AML-193 (cell line): ENCODE measurements at places on chromosomes 6 and 20.

DNA sequence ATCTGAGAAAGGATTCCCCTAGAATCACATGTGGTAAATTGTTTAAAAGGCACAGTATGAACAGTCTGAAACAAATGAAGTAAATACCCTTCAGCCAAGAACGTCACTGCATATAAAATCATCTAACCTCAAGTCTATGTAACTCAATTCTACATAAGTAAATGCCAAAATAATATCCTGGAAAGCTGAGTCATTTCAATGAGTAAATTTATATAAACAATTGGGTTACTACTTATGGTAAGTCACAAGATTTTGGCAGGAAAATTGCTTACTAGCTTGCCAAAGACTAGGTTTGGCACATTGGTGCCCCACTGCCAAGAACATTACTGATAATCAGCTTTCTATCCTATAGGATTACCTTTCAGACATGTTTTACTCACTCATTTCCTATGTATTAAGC, 8.4 kb downstream of the GMDS start:
- DNase-seq, result no peak

GRCh38 chr6:136341367-136341766, 51.7 kb upstream of the BCLAF1 start:
- no peak for DNase-seq

DNA sequence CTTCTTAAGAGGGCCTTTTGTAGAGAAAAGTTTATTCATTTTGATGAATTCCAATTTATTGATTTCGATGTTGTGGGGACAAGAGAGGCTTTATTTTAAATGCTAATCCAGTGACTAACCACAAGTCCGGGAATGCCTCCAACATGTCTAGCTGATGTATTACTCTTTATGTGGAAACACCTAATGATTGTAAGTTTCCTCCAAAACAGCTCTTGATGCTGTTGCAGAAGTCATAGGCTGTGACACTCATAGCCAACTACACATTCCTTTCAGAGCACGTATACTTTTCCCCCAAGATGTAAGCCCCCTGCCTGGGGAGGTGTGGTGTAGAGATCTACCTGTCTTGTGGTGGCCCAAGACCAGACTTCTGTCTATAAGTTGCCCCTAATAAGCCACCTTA, 61.3 kb upstream of the RNF24 start:
- no peak for DNase-seq

DNA sequence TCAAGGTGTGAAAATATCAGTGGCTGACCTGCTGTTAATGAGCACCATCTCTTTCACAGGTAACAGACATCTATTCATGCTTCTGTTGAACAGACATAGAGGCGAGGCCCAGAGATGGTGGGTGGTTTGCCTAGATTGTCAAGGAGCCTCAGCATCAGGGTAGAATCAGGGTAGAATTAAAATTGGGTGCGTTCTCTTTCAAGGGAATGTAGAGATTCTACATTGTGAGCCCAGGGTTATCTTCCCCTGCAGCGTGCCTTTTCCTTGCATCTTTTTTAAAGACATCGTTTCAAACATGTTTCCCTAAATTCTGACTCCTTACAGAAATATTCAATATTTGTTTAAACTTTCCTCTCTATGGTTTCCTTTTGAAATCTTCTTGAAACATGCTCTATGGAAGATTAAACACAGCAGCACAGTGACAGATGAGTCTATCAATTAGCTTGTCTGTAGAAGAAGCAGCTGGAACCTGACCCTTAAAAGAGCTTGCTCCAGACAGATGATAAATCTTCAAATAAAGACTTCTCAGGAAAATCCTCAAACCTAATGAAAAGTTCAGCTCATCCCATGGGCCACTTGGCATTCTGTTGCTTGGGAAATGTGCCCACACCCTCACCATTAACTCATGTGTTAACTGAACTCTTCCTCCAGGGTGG, 119.8 kb downstream of the IPCEF1 start:
- no peak for DNase-seq

DNA sequence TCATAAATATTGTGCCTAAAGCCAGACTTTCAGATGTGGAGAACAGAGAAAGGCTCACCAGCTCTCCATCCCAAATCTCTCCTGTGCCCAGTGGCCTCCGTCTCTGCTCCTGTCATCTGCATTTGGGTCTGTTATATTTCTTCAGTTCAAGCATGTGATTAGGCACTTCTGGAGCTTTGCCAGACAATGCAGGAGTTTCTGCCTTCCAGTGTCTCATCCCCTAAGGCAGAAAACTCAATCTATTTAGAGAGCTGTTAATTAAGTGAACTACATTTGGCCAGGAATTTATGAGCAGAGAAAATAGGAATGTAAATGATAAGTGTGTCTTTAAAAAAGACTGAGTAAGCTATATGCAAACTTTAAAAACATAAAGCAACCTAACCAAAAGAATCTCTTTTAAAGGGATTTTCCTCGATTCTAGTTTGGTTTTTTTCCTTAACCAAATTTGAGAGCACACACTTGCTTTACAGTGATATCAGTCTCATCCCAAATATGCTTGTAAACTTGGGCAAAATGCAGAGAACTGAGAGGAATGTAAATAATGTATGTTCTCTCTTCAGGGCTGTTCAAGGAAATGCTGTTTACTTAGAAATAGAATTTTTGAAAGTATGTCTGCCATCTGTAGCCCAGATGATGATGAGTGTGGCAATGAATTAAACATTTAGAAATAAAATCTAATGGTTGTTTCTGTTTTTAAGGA, 113.9 kb downstream of the ELOVL4 start:
- DNase-seq, result no peak

DNA sequence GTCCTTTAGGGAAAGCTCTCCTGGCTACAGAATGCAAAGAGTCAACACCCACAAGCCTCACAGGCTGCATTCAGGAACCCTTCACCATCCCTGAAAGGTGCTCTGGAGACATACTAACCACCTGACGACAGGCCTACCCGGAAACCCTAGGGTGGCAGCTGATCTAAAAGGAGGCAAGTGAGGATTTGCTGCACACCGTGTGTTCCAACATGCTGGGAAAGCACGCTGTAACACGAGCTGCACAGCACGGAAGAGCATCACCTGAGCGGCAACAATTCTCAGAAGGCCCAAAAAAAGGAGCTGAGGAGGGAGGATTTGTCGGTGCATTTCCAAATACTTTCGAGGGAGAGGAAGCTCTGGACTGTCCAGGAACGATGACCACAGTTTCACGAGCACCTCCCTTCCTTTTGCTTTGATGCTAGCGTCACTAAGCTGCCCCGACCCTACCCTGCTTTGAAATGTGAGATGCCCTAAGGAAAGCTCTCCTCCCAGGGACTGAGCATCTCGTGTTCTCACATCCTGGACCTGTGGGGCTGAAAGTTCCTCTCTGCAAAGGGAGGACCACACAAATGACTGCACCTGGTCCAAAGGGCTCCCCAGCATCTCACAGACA, 87.0 kb downstream of the PPP1R3G start:
- DNase-seq, result no peak

GRCh38 chr6:156822747-156823206, 45.6 kb downstream of the ARID1B start:
- DNase-seq, result no peak

- no peak for DNase-seq
Observed at GRCh38 chr20:34525709-34526416, 9.6 kb downstream of the DYNLRB1 start.

GRCh38 chr6:85726206-85726605, 83.5 kb upstream of the SYNCRIP start:
- no peak for DNase-seq

DNA sequence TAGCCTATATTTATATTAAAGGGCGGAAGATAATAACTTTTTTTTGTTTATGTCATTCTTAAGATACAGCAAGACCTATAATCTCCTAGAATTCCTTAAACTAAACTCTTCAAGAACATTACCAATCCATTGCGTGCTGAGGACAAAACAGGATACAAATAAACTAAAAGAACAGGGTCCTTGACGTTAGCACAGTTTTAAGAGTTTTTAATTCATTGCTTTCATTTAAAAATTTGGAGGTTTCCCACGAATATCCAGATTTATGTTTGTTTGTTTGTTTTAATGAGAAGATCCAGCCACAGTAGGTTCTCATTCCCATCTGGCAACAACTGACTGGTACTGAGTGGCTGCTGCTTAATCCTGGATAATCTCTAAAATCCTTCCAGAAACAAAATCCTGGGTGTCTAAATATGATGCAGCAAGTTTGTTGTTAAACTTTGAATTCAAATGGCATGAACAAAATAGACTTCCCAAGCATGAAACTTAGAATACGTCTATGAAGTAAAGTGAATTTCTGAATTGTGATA, 153.7 kb downstream of the HACE1 start:
- no peak for DNase-seq

DNA sequence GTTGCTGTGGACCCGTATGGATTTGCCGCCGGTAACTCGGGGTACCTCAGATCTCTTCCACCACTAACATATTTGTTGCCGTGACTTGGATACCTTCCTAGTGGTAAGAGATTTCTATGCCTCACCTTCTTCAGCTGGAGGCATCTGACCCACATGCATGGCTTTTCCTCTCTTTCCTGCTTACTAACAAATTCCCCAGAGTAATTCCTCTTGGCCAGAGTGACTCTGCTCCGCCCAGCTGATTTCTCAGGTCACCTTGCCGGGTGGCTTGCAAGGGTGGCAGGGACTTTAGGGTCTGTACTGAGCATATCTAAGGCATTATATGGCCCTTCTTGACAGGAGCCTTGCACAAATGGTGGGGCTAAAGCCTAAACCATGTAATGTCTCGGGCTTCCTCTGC, 38.2 kb downstream of the FAM184A start:
- DNase-seq, result no peak

DNA sequence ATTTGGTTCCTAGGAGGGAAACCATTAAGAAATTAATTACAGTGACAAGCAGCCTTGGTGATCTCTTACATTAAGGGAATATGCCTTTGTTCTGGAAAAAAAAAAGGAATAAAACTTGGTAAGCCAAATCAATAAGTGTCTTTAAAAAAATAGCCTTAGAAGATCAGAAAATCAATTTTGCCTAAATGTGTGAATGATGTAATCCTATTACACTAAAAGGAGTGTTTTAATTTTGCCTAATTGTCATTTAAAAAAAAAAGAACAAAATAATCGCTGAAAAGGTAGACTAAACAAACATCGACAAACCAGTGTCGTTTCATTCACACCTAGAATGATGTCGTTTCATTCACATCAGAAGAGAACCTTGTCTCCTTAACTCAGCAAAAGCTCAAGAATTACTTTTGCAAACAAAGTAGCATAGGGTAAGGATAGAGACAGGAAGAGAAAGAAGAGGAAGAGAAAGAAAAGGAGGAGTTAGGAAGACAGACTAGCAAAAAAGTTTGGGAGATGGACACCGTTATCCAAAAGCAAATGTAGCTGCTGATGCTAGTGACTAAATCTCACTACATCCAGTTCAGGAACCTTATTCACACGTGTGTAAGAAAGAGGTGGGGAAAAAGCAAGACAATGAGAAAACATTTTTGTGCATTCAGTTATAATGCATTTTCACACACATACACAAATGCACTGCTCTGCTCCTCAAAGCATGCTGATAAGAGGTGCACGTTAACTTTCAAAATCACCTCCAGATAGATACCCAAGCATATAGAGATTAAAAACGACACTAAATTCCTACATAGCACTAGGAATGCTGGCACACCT, 60.6 kb downstream of the HIVEP2 start:
- no peak for DNase-seq

DNA sequence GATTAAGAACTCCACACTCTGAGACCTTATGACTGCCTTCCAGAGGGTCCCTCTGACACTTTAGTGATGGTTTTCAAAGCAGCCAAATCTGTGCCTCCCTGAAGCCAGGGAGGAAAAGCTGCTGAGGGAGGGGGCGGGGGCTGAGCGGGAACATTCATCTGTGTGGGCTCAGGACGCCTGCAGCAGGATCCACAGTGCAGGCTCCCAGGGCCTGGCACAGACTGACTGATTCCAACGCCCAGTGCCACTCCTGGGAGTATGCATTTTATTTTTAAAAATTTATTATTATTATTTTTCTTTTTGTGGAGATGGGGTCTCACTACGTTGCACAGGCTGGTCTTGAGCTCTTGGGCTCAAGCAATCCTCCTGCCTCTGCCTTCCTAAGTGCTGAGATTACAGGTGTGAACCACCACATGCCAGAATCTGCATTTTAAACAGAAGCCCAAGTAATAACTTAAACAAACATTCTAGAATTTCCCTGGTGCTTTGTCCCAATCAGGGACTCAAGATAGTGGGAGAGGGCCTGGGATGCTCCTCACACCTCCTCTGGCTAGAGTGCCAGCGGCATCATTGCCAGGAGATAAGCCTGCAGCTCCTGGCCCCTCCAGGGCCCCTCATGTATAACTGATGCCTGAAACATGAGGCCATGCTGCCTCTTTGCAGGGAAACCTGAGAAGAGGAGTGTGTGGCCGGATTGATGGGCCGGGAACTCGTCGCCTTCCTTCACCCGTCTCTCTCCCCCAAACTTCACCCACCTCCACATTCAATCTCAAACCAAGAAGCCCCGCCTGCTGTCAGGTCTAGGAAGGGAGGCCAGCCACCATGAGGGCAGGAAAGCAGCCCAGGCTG, 438 bp upstream of the TMC2 start:
- no peak for DNase-seq

GRCh38 chr20:20173254-20173653, 120.9 kb downstream of the CFAP61 start:
- no peak for DNase-seq

- no peak for DNase-seq
Observed at GRCh38 chr6:54100411-54101006, 10.7 kb upstream of the MLIP start.
